ENCODE measurements at places on chromosomes 12 and 14.

DNA sequence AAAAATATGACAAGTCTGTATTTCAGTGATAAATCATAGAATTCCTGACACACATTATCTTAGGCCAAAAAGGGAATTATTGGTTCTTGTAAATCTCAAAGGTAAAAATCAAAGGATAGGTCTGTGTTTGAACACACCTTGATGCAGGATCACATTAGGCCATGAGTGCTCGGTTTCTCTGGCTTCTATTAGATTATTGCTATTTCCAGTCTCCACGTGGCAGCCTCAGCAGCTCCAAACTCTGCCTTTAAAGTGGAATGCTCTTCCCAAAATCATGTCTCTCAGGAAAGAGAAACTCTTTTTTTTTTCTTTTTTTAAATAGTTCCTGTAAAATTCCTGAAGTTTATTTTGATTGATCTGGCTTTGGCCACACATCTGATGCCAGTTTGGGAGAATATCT is 105.6 kb upstream of the FRMD6 start:
- no peak for DNase-seq

GRCh38 chr14:58287607-58288042 is 10.7 kb upstream of the ARID4A start:
- no peak for DNase-seq

- peak; percentile 21 for DNase-seq
Measured at GRCh38 chr12:98483621-98484503, 31.5 kb upstream of the TMPO start.

DNA sequence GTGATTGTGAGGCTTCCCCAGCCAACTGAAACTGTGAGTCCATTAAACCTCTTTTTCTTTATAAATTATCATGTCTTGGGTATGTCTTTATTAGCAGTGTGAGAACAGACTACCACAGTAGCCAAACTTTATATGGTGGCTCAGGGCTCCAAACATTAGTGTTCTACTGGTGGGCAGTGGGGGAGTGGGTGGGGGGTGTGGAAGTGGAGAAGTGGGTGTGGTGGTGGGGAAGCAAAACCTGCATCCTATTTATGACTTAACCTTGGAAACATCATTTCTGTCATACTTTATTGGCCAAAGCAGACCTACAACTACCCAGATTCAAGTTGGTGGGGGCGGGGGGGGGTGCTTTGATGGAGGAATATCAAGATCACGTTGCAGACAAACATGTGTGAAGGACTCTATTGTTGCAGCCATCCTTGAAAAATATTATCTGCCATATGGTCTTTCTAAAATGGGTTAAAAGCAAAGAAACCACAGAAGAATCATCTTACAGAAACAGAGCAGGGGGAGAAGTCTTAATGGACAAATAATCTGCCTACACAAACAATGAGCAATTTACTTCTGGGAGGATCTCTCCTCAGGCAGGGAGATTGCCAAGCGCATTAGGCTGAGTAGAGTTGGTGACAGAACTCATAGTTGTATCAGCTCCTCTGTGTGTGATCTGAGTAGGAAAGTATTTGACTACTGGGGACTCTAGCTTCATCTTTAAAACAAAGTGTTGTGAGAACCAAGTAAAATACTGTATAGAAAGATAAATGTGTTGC is 1.4 kb upstream of the PWP1 start:
- no peak for DNase-seq

- DNase-seq = no peak
Measured at GRCh38 chr12:25283006-25283405, 32.3 kb upstream of the KRAS start.

- no peak for DNase-seq
Measured at GRCh38 chr12:10393291-10393690, 3.5 kb upstream of the KLRK1 start.

- no peak for DNase-seq
Measured at GRCh38 chr14:51092965-51093364, 1.9 kb downstream of the TRIM9 start.

- DNase-seq = no peak
Measured at GRCh38 chr12:91225316-91225715, 42.7 kb upstream of the DCN start.

Measured in NCI-H1436 (cell line).